Amygdala (tissue), 56 donors: ENCODE measurements at places on chromosomes 16 and 17.
A peak's percentile ranks its signal among the peaks of the same experiment; 100 is the strongest.

GRCh38 chr16:56298116-56298515 is 106.8 kb downstream of the GNAO1 start:
- DNase-seq, result no peak

GRCh38 chr17:47275245-47275984 is 21.8 kb downstream of the ITGB3 start:
- DNase-seq, result no peak

DNA sequence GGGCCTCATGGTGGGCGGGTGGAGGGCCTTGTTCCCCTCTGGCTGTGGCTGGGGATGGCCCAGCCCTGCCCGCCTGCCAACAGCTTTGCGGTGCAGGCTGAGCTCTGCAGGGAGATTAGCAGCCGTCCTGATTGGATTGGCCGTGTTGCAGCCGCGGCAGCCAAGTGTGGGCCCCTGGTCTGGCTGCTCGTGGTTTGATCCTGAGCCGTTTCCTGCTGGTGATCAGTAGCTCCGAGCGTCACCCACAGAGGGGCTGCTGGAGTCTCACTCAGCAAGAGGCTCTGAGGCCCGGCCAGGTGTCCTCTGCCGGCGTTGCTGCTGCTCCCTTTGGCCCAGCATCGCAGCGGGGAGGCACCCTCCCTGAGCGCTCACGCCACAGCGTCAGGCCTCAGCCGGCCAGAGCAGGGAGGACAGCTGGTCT is 32.5 kb downstream of the BAIAP2 start:
- no peak for DNase-seq

DNA sequence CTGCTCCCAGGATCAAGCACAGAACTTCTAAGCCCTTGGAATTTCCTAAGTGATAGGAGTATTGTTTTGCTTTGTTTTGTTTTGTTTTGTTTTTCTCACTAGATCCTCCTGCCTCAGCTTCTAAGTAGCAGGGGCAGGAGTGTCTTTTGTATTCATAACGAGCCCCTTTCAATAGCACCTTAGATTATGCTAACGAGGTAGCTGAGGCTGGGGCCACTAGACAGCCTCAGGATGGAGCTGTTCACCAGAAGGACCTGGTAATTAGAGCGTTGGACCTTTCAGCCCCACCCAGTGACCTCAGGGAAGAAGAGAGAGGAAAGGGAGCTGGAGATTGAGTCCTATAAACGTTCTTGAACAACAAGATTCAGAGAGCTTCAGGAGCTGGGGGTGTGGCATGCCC is 43.6 kb downstream of the IKZF3 start:
- DNase-seq, result no peak

- no peak for DNase-seq
These were observed 15.6 kb downstream of the SLC6A2 start for GRCh38 chr16:55671206-55671973.

GRCh38 chr16:12484972-12485371 is 318.7 kb downstream of the CPPED1 start:
- DNase-seq, result no peak

GRCh38 chr17:41621916-41622315 is 2.5 kb downstream of the KRT17 start:
- no peak for DNase-seq

GRCh38 chr16:61763991-61764390 is 272.2 kb downstream of the CDH8 start:
- no peak for DNase-seq

DNA sequence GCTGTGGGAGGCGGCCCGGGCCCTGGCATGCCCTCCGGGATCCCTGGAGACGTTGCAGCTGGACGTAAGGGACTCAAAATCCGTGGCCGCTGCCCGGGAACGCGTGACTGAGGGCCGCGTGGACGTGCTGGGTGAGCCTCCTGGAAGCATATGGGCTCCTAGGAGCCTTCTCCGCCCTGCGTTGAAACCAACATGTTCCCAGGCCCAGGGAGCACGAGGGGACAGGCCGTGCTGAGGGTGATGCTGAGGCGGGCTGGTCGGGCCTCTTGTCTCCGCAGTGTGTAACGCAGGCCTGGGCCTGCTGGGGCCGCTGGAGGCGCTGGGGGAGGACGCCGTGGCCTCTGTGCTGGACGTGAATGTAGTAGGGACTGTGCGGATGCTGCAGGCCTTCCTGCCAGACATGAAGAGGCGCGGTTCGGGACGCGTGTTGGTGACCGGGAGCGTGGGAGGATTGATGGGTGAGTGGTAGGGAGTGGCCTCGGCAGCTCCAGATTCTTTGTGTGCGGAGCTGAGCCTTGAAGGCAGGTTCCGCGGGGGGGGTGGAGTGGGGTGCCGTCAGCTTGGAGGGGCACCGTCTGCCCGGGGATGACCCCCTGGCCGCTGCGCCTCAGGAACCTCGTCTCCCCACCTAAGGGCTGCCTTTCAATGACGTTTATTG is 567 bp downstream of the HSD17B1 start:
- no peak for DNase-seq

DNA sequence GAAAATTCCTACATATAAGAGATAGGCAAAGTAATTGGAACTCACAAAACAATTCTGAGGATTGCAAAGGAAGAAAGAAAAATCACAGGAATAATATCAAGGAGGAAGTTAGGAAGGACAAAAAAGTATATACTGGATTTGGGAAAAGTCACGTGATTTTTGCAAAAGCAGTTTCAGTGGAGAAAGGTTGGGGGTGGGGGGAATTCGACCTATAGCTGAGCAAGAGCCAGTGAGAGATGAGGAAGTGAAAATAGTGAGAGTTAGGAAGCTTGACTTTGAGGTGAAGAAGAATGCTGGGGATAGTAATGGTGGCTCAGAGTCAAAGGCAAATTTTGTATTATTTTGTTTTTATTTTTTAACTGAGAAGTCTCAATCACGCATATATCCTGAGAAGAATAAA is 438.0 kb upstream of the PMFBP1 start:
- no peak for DNase-seq

DNA sequence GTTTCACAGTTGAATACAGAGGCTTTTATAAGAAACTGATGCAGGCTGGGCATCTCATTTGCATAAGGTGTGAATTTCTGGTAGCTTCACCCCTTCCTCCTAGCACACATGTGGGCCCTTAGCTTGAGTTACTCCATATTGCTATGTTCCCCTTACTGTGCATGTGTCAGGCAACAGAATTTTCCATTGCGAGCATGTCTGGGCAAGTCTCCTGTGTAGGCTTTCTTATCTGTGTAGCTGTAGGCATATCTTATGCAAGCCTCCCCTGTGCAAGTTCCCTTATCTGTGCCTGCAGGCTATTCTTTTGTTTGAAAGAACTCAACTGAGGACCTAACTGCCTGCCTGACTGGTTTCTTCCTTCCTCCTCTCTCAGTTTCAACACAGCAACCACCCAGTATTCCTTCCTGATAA is 597.4 kb upstream of the CDH5 start:
- DNase-seq, result no peak

DNA sequence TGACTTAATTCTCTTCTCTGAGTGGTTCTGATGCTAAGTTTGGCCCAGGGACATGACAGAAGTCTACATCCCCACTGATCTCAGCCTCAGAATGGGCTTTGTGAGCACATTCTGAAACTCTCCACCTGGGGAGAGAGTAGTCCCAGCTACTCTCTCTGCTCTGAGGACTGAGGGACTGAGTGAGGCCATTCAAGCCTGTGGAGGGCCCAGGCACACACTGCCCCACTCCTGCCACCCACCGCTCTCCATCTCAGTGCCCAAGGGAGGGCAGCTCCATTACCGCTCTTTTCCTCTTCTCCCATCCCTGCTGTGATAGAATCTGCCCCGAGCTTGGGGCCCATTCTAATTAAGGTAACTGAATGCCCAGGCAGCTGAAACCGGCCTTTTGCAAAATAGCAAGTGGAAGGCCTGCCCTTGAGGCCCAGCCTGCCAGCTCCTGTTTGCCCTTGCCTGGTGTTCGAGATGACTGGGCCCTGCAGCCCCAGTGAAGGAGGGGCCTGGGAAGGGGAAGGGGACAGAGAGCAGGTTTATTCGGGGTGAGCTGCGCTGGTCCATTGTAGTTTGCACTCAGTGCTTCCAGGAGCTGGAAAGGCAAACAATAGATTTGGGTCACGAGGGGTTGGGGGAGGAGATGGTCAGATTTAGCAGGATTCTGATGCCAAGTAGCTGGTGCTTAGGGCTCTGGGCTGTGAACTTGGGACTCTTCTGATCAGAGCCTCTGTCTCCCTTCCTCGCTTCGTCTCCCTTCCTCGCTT is 76.2 kb downstream of the RAB11FIP4 start:
- peak; percentile 59 for DNase-seq

GRCh38 chr16:11232852-11233726 is 22.9 kb downstream of the SOCS1 start:
- DNase-seq, result no peak

DNA sequence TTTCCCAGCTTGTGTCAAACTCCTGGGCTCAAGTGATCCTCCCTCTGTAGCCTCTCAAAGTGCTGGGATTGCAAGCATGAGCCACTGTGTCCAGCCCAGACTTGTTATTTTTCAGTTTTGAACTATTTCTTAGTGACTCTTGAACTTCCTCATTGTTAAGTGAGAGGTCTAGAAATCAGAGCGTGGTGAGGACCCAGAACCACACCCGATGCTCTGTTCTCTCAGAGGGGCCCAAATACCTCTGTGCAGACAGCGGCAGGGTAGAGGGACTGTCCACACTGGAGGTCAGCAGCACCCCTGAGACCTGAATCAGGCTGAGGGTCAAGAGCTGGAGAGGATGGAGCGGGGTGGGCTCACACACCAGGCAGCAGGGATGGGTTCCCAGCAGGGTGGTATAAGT is 47.7 kb upstream of the MEAK7 start:
- no peak for DNase-seq

DNA sequence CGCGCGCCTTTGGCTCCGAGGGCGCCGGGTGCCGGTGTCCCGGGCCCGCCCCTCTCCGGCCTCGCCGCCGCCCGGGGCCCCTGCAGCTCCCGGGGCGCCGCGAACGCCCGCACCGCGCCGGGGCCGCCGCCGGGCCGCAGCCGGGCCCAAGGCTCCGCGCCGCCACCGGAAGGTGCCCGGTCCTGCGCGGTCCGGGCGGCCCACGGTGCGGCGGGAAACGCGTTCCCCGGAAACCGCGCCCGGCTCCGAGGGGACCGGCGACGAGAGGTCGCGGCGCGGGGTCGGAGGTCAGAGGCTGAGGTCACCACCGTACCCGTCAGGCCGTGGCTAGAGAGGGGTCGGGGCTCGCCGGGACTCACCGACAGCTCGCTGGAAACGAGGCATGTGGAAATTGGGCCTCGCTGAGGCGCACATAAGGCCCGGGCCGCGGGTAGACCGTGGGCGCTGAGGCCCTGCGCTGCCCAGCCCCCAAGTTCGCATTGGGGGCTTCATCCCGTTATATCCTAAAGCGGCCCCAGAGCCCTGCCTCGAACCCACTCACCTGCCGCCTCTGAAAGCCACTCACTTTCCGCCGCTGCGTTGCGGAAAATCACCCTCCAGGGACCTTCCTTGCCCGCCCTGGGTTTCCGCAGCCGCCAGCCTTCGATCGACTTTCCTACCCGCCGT is at the start of gene DUS1L:
DUS1L (minus strand) TSS at position 167 of the 666 bp plus-strand sequence. CDS start 745 bp downstream, outside the sequence.
- DNase-seq, result peak; percentile 30

- no peak for DNase-seq
These were observed 187.6 kb downstream of the RPTOR start for GRCh38 chr17:80732268-80732667.

DNA sequence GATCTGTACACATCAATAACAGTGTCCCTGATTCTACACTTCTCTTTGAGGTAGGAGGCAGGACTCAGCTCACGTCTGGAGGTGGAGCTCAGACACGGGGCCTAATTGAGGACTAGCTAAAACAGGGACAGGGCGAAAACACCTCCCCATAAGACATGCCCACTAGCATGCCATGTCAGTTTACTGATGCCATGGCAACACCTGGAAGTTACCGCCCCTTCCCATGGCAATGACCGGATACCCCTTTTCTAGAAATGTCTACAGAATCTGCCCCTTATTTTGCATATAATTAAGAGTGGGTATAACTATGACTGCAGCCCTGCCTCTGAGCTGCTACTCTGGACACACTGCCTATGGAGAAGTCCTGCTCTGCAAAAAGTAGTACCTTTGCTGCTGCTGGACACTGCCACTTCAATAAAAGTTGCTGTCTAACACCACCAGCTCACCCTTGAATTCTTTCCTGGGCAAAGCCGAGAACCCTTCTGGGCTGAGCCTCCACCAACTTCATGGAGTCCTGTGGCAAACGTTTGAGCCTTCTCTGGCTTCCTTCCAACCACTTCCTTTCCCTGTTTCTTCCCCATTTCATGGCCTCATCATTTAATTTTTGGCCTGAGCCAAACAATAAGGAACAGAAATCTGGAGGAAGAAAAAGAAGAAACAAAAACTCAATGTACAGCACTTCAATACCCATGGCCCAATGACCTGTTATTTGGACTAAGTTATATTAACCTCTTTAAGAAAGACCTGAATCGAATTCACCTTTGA is 21.0 kb downstream of the PHB1 start:
- DNase-seq, result no peak

DNA sequence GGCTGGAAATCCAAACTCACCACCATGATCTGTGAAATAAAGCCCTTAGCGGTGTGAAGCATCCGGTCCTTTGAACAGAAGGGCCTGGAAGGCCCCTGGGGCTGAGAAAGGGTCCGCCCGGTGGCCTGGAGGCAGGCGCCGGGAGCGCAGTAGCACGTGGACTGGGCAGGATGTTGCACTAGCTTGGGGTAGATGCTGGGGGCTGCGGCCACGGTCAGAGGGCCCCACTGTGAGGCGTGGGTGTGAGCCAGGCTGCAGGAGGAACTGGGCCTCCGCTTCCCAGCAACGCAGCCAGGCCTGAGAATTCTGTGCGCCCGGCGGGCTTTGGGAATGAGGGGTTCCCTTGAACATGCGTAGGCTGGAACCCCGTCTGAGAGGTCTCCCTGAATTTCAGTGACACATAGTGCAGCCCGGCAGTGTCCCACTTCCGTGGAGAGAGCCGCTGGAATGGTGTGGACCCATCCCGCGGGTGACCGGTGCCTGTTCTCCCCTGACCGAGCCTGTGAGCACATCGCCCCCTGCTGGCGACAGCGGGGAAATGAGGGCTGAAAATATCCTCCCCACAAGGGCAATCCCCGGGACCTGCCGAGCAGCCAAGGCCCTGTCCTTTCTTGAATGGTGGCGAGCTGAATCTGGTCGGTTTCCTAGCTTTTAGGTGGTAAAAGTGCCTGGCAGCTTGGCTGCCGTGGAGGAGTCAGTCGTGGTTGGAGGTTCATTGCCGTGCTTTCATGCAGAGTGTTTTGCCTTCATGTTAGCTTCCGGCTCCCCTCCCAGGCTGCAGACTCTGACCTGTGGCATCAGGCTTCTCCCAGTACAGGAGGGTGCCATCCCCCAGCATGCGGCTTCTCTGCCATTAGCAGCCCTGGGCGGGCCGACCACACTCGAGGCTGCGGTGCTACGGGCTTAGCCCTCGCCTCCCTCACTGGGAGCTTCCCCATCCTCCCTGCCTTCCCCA is 43.8 kb downstream of the DNAJA2 start:
- no peak for DNase-seq

- no peak for DNase-seq
These were observed 2.2 kb upstream of the MOSMO start for GRCh38 chr16:22005746-22006145.

DNA sequence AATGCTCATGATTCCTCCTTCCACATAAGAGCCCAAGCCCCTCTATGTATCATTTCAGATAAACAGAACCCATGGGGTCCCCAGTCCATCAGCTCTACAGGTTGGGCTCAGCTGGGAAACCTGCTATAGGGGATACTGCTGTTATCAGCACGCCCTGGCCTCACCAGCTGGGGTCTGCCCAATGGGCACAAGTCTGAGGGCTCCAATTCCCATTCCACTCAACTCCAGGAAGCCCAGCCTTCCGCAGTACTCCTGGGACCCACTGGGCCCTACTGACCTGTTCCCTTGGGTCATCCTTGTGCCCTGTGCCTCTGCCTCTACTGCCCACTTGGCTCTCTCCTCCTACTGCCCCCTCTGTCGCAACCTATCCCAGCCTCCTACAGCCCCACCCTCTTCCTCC is 16.2 kb upstream of the XYLT2 start:
- DNase-seq, result no peak

- DNase-seq, result no peak
These were observed 309.0 kb upstream of the IRX3 start for GRCh38 chr16:54595621-54596020.
